ENCODE measurements at places on chromosomes 6 and 20.

DNA sequence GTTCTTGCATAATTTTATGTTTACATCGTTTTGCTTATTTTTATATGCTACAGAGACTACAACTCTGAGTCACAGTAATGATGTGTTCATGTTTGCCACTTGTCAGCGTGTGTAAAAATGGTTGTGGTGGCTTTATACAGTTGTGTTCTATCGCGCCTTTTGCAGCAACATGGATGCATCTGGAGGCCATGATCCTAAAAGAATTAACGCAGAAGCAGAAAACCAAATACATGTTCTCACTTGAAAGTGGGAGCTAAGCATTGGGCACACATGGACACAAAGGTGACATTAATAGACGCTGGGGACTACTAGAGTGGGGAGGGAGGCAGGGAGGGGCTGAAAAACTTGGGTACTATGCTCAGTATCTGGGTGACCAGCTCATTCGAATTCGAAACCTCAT, 996 bp upstream of the SEC23B start:
- peak; percentile 90 for DNase-seq

DNA sequence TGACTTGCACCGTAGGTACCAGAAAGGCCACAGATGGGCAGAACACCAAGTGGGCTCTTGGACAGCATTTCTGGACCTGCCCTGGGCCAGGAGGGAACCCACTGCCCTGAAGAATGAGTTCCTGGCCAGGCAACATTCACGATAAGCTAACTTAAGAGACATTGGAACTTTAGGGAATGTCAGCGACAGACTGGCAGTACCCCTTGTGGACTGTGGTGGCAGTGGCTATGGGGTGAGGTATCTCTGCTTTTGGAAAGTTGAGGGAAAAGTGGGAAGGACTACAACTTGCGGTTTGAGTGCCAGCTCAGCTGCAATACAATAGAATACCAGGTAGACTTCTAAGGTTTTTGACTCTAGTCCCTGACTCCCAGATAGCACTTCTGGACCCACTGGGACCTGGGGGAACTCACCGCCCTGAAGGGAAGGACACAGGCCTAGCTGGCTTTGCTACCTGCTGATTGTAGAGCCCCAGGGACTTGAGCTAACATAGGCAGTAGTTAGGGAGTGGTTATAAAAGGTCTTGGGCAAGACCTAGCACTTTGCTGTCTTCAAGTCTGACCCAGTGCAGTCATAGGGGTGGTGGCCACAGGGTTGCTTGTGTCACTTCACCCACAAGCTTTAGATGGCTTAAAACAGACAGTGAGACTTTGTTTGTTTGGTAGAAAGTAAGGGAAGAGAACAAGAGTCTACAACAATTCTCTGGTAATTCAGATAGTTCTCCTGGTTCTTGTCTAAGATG, 617.6 kb downstream of the COL12A1 start:
- DNase-seq = no peak

GRCh38 chr6:54299542-54300269, 8.5 kb upstream of the TINAG start:
- DNase-seq = no peak

DNA sequence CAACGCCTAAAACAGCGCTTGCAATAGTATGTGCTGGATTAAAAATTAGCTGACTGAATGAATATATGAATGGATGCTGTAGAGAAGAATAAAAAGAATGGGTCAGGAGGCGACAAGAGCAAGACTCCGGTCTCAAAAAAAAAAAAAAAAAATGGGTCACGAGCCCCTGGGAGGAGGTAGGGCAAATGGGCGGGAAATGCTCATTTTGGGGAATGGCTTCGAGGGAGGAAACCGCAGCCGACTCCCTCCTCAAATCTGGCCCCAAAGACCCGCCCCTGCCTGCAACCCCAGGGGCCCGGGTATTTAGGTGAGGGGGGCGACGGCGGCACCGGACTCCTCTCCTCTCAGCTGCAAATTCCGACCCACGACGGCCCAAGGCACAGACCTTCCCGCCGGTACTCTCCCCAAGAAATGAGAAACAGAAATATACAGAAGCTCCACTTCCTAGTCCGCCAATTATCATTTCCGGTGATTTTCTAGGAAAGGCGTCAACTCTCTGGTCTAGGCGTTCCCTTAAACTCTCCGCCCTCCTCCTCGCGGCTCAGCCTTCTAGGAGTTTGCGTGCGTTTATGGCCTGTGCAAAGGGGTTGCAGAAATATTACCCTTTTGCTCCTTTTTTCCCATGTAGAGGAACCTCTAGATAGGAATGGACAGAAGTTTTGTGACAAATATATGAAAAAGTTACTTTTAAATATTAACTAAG, at the start of gene ZNF311:
Gene ZNF311 (minus strand): TSS at position 133 of the 703 bp plus-strand sequence. CDS start 1,361 bp downstream, outside the sequence.
- no peak for DNase-seq

- no peak for DNase-seq
Observed at GRCh38 chr6:170244721-170245474, 46.0 kb downstream of the DLL1 start.

DNA sequence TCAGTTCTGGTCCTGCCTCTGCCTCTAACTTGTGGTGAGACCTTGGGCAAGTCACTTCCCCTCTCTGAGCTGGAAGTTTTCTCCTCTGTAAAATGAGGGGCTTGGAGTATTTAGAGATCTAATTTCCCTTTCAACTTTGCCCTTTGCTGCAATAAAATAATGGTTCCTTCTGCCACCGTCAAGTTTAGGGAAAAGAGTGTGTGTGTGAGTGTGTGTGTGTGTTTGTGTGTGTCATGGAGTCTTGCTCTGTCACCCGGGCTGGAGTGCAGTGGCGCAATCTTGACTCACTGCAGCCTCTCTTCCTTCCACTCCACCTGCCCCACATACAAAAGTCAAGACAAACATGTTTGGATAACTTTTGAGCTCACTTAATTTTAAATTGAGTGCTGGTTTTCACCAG, 39.2 kb upstream of the PIM1 start:
- DNase-seq = peak; percentile 68

GRCh38 chr6:83065511-83066192, at the start of gene UBE3D:
Gene UBE3D, minus strand, starts transcription at chr6:83065841. Its CDS starts 123 bp downstream, at chr6:83065718.
- DNase-seq = peak; percentile 30

- no peak for DNase-seq
Observed at GRCh38 chr6:88712243-88712936, 251.0 kb downstream of the RNGTT start.

- no peak for DNase-seq
Observed at GRCh38 chr20:49914310-49915117, 815 bp downstream of the SPATA2 start.

- DNase-seq = no peak
Observed at GRCh38 chr6:5989141-5989723, 17.5 kb downstream of the NRN1 start.

DNA sequence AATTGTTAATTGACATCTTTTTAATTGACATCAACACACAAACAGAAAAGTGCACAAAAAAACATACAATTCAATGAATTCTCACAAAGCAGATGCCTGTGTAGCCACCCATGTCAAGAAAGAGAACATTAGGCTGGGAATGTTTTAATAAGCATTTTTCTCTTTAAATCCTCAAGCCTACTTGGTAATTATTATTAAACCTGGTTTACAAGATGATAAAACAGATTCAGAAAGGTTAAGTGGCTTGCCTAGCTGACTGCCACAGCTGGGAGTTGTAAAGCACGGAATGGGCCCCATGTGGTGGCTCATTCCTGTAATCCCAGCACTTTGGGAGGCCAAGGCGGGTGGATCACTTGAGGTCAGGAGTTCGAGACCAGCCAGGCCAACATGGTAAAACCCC, 90.0 kb upstream of the AKAP12 start:
- DNase-seq = no peak

DNA sequence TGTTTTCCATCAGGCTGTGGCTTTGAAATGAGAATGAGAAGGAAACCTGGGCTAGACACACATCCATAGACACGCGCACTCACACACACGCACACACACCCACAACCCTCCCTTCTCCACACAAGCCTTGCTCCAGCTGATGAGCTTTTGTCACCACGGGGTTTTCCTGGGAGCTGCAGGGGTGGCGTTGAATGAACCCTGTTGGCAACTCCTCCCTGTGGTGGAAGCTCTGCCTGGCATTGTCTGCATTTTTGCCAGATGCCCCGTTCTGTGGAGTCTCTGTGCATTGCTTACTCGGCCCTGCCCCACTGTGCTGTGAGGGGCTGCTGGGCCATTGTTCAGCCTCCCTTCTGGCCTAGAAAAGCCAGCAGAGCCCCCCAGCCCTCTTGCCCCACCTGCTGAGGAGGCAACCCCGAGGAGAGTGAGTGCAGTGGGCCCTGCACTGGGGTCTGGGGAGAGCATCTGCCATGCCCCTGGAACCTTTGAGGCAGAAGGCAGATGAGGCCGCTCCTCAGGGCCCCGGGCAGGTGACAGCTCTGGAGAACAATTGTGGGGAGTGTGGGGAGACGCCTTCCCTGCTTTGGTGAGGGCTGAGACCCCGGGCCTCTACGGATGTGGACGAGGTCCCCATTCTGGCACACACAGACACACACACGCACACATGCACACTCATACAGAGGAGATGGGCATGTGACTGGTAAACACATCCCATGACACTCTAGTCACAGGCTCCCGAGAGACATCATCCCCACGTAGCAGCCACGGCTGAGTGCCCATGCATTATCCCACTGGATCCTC, 9.9 kb downstream of the ADIG start:
- no peak for DNase-seq

DNA sequence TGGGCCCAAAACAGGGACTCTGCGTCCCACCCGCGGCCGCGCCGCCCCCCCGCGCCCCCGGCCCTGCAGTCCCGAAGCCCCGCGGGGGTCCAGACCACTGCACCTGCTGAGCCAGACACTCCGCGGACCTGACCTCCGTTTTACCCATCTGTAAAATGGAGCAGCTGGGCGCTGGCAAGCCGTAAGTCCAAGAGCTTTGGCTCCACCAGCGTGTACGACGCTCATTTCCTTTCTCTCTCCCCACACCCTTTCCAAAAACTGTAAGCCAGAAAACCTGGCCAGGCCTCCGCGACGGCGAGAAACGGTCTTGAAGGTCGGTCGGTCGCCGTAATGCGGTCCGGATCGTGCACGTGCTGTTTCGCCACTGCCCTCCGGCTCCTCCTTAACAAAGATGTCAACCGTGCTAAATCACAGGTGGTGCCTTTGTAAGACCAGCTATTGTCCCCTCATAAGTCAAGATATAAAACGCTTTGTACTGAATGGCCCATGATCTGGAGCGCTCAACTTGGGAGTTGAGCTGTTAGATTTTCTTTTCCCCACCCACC, 7.8 kb upstream of the NR2E1 start:
- no peak for DNase-seq

DNA sequence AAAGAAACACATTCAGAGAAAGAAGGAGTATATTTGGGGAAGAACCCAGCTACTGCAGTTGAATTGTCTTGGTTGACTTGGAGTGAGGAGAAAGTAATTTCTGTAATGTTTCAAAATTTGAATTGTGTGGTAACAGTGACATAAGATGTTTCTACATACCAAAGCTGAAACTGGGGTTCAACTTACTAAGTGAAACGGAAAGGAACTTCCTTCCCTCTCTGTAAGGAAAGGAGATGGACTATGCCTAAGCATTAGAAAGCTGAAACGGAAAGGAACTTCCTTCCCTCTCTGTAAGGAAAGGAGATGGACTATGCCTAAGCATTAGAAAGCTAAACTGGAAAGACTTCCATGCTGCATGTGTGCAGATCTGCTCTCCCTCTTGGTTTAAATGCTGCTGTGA, 46.0 kb downstream of the HUS1B start:
- DNase-seq = no peak

- no peak for DNase-seq
Observed at GRCh38 chr20:58524814-58525213, 9.6 kb upstream of the APCDD1L start.

DNA sequence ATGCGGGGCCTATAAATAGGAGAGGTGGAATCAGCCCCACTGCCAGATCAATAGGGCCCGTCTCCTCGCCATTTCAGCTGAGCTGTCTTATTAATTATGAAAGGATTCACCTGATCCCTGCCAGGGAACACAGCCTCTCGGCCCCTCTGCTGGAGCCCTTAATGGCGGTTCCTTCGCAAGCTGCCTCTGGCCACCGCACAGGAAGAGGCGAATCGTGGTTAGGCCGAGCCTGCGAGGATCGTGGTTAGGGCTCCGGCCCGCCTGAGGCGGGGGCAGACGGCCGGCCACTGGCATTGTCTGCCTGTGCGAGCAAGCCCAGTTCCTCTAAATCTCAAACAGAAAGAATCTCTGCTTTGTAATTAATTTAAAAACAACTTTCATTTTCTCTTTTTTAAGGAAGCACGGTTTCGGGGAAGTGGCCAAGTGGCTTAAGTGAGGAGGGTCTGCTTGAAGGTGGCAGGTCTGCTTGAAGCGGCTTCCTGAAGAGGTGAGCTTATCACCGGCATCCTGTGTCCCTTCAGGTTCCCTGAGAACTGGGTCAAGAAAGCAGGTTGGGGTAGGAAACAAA, 9.2 kb downstream of the NRN1 start:
- no peak for DNase-seq

DNA sequence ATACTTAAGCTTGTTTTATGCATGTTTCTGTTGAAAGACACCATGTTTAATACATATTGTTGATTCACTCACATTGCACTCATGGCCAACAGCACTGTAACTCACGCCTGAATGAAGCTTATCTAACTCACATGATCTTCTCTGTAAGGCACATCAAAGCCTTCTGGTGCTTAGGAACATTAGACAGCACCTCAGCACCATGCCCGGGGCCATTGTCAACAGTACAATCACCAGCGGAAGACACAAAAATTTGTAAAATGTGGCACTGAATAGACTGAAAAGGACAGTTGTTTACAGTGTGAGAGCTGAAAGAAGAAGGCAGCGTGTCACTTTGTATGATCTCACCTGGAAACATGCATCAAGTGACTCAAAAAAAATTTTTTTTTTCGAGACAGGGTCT, 8.9 kb upstream of the TCF15 start:
- DNase-seq = no peak

DNA sequence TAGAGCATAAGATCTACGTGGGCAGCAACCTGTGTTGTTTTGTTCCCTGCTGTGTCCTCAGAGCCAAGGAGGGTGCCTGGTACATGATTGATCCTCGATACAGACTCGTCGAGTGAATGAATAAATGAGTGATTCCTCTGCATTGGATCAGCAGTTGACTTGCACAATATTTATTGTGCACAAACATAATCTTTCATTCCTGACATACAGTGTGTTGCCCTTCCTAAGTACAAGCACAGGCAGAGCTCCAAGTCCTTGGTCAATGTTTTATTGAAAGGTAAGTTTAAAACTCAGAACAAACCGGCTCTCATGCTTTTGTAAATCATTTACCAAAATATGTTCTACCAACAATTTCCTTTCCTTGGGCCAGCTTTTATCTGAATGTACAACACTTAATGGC, 57.4 kb downstream of the STMND1 start:
- DNase-seq = no peak

DNA sequence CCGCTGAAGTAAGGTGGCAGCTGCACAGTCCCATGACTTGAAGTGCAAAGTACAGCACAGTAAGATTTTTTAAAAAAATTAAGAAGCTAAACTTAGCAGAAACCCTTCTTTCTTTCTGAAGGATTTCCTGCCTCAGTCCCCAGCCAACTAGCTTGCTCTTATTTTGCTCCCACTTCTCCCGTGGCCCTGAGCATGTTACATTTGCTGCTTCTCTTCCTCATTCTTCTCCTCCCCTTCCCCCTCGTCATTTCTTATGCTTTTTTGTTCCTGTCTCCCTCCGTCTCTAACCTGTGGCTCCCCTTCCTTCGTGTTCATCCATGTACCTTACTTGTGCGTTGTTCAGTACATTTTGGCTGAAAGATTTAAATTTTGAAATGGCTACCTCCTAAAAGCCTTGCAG, 123.0 kb downstream of the SASH1 start:
- no peak for DNase-seq
